ENCODE measurements at places on chromosomes 1 and 21.

GRCh38 chr1:1349256-1350012 is at the start of gene DVL1:
TSS of gene DVL1 (minus strand) at chr1:1349418. CDS start at chr1:1349065, 353 bp downstream.
- DNase-seq: peak; percentile 80

- DNase-seq: no peak
Measured at GRCh38 chr1:54949053-54949452, 31.4 kb upstream of the TMEM61 start.

DNA sequence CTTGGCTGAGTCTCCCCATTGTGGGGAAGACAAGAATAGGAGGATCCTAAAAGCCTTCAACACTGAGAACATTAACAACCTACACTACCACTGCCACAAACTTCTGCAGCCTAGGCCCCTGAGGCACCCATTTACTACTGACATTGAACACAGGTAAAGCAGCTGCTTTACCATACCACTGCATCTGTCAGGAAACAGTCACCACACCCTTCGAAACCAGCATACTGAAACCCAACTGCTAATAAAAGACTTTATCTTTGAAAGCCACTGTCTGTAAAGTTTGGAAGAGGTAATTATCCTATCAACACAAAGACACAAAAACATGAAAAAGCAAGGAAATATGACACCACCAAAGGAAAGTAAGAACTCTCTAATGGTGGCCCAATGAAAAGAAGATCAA is 7.4 kb downstream of the IFNAR1 start:
- no peak for DNase-seq

GRCh38 chr1:46203738-46204405 is 738 bp downstream of the LURAP1 start:
- no peak for DNase-seq

GRCh38 chr1:81848880-81849682 is 48.3 kb downstream of the ADGRL2 start:
- no peak for DNase-seq

- no peak for DNase-seq
Measured at GRCh38 chr1:67227196-67227595, 60.9 kb downstream of the IL23R start.

DNA sequence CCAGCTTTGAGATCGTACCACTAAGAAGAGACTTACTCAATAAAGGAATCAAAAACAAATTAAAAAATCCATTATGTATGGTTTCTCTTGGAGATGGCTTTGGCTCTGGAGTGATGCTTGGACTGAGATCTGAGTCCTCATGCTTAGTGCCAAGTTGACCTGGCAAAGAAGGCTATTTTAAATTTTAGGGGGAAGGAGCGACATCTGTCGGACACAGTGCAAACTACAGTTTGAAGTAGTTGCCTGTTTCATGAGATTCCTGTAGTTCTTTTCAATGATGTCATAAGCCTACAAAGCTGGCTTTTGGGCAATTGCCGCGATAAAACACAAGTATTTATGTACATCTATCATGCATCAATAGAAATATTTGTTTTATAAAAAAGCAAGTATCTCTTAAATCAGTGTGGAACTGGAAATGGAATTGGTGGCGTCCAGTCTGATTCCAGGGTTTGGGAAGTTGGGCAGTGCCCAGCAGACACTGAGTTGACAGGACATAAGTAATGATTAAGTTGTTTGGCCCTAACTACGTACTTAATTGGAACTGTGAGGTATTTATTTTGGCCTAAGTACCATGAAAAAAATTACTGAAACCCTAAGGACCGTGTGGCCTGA is 50.0 kb downstream of the TBCE start:
- peak; percentile 79 for DNase-seq

- no peak for DNase-seq
Measured at GRCh38 chr1:51329443-51330325, 678 bp downstream of the TTC39A start.

- DNase-seq: peak; percentile 36
Measured at GRCh38 chr1:22831729-22832413, 121.2 kb downstream of the EPHB2 start.

DNA sequence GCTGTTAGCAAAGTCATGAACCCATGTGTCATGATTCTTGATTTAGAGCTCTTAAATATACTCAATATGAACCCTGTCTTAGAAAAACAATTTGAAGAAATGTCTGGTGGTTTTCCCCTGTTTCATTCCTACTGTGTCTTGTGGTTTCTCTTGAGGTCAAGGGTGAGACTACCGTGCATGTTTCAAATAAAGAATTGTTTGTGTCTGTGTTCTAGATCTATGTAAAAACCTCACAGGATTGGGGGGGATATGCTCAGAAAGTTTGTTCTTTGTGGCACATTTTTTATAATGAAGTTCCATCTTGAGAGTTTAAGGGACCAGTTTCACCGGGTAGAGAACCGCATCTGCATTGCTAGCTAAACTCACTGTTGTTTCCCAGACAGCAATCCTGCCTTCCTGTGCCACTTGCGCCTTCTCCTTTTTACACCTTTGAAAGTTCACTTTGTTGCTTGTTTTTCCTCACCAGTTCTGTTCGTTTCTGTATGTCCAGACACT is 30.9 kb upstream of the CACYBP start:
- no peak for DNase-seq

GRCh38 chr1:61627365-61627764 is 97.6 kb downstream of the TM2D1 start:
- no peak for DNase-seq

DNA sequence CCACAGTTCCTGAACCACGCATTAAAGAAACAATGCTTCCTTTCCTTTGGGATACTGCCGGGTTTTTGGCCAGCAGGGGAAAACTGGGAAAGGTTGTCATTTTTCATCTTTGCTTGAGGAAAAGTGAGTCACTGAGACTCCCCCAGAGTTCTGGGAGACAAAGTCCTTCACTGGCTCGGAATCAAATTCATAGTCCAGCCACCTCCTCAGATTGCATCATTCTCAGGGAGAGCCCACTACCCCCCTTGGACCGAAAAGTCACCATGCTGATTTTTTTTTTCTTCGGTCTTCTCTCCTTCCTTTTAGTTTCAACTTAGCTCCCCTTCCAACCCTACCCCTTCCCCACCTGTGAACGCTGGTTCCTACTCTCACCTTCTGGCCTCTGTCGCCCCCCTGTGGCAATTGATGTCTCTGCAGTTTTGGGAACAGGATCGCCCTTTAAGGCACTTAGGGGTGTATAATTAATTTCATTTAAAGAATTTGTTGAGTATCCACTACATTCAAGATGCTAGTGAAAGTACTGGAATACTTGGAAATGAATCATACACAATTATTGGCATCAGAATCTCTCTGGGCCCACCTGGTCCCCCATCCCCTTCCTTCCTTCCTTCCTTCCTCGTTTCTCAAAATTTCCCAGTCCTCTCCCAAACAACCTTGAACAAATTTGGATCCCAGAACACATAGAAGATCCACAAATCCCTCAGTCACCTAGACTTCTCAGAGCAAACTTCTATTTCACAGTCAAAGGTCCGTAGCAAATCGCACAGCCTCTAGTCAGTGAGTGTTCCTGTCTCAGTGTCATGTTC is 6.9 kb downstream of the ACKR1 start:
- DNase-seq: peak; percentile 15

DNA sequence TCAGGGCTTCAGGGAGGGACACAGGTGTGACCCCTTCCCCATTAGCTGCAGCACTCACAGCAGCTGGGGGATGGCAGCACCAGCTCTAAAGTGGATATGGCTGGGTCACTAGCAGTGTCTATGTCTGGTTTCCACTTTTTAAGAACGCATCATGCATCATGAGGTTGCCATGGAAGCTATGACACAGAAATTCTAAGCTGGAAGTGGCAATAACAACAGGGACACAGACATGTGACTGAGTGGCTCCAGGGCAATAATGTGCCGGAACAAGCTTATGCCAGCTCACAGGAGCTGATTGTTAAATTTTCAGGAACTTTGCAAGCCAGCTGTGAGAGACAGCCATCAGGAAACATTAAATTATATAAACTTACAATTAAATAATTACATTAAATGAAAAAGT is 51.2 kb upstream of the NFASC start:
- no peak for DNase-seq

- no peak for DNase-seq
Measured at GRCh38 chr21:42277593-42277992, 37.6 kb downstream of the TFF3 start.

DNA sequence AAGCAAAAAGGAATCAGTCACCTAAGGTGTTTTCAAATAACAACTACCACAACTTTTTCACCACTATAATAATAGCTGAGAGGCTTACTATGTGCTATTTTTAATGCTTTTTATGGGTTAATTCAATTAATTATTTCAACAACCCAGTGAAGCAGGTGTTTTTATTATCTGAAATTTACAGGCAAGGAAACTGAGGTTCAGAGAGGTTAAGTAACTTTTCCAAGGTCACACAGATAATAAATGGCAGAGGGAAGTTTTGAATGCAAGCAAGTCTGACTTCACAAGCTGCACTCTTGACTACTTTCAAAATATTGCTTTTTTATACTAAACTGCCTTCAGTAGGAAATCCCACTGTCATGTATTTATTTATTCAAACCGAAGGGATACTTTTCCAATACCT is 4.2 kb upstream of the TMEM183A start:
- DNase-seq: no peak

DNA sequence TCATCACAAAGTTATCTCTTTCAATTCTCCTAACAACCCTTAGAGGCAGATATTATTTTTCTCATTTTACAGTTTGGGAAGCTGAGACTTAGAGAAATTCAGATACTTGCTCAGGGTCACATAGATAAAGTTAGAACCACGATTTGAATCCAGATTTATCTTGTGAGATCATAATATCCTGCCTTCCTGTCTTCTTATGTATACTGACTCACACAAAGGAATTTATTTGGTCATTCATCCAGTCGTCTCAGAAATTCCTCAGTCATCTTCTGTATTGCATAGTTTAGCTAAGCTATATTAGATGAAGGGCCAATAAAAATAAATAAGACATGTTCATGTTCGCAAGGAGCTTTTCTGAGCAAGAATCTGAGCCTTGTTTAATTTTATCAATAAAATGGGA is 35.8 kb upstream of the RUNX1 start:
- no peak for DNase-seq

GRCh38 chr1:61498342-61498741 is 226.6 kb downstream of the TM2D1 start:
- no peak for DNase-seq

- DNase-seq: no peak
Measured at GRCh38 chr21:28590676-28591075, 402.0 kb downstream of the LTN1 start.

DNA sequence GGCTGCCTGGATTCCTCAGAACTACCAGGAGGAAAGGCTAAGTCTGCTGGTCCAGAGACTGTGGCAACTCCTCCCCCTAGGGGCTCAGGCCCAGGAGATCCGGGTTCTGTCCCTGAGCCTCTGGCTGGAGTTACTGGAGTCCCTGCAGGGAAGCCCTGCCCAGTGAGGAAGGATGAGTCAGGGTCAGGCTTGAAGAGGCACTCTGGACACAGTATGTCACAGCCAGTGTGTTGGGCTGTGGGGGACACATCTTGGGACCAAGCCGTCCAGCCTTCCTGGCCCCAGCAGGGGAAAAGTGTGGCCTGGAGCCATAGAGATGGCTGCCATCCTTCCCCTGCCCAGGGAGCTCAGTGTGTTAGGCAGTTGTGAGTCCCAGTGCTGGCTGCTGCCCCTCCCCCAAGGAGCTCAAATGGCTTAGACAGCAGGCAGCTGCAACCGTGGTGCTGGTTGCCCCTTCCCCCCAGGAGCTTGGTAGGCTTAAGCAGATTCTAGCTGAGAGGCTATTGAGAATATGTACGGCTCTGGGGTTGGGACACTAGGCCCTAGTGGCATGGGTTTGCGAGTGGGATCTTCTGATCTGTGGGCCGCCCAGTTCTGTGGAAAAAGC is 28.2 kb upstream of the RABGAP1L start:
- no peak for DNase-seq

DNA sequence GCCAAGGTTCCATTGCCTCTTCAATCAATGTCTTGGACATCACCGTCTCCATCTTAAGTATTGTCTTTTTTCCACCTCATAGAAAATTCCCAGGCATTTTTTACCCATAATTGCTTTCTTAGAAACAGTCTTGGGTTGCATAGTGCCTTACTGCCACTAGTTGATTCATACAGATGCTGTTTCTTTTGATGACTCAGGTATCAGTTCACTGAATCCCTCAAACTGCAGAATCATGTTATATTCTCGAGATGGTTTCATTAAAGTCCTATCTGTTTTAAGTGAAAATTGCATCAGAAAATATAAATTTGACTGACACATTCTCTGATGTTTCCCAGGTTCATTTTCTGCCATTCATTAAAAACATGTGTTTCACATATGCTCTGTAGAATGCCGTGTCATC is 1489.1 kb downstream of the BRINP3 start:
- no peak for DNase-seq

- no peak for DNase-seq
Measured at GRCh38 chr1:82646888-82647287, 846.2 kb downstream of the ADGRL2 start.

DNA sequence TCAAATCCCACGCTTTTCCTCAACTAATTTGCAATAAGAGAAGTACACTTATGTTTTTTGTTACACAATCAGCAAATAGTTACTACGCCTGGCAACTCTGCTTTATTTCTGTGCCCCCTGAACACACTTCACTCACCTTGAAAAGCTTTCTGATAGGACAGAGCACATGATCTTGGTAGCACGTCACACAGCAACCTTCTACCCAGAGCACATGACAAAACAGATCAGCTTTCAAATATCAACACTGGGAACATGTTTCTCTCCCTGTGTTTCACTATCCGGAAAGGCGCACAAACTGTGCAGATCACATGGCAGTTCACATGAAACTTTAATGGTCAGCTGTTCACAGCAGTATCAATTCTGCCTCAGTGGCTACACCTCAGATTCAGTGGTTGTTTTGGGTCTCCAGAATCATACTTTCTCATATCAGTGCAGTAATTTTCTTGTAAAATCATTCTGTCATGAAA is 2.2 kb downstream of the SLC19A2 start:
- DNase-seq: no peak

DNA sequence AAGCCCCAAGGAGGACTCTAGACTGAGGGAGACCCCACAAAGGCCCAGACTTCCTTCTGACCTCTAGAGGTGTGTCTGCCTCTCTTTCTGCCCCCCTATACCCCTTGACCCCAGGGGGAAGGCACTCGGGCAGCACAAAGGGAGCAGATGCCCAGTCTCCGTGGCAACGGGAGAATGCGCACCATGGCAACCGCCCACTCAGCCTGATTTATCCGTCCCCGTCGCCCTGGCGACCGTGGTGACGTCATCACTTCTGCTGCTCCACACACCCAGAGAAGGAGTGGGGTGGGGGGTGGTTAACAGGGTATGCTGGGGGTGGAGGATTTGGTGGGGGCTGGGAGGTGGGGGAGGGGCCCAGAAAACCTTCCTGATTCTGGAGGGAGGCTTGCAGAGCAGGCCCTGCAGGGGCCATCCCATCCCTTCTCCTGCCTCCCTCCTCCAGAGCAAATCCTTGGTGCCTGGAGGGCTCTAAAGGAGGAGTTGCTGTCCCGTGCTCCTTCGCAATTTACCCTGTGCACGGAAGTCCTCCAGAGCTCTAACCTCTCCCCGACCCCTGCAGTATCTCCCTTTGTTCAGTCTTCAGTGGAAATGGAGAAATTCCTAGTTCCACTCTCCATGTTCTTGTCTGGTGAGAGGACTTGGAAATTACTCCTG is 6.3 kb downstream of the CELF3 start:
- peak; percentile 34 for DNase-seq
